ENCODE measurements at places on chromosomes 6 and 20.

GRCh38 chr6:163583558-163583957 lies 169.0 kb downstream of the QKI start:
- no peak for DNase-seq

DNA sequence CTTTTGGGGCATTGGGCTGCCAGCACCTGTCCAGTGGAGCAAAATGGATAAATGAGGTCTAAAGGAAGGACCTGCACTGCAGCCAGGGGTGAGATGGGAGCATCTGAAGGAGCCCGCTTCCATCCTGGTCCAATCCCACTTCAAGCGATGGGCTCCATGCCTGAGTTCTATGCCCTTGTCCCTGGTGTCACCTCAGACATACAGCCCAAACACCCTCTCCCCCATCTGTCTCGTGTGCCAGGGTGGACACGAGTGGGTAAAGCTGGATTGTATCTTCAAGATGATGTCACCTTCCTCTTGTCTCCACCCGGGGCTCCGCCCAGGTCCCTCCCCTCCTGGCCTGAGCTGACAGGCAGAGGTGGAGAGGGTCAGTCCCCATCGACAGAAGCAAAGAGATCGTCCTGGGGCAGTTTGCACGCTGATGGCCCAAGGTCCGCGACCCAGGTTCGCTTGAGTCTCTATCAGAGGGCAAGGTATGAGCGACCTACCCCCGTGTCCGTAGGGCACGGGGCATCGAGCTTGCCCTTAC lies 544 bp downstream of the SMIM29 start:
- DNase-seq: peak; percentile 80

DNA sequence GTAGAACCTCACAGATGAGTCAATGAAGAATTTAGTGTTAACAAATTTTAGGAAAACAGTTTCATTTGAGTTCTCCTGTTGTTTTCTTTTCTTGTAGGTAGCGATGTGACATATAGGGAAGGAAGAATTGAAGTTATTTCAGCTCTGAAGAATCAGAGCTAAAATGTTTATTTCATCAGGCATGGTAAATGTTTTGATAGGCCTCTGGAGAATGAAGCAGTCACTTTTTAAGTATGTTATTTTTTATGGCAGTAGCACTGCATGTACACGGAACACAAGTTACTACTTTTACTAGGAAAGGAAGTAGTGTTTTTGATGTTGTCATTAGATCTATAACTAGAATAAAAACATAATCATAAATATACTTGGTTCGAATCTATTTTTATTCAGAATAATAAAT lies 1357.3 kb upstream of the CITED2 start:
- DNase-seq: no peak

- DNase-seq: no peak
Observed at GRCh38 chr6:99559057-99559456, 9.4 kb downstream of the CCNC start.

- no peak for DNase-seq
Observed at GRCh38 chr6:109788687-109789086, 97.6 kb downstream of the FIG4 start.

- peak; percentile 76 for DNase-seq
Observed at GRCh38 chr20:50320901-50321796, 130.5 kb downstream of the CEBPB start.

DNA sequence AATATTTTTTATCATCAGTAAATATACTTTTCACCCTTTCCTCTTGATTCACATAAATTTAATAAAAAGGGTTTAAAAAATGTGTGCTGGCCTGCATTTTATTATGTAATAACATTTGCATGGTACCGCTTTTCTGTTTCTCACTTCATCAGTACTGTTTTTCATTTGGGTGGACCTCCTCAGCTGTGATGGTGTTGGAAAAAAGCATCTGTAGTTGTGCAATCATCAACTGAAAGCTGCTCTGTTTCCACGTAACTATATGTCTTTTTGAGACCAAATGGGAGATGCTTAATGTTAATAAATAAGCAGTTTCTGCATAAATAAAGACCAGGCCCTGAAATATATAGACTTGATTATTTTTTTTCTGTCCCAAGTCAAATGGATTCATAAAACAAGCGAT lies 31.6 kb upstream of the CENPW start:
- DNase-seq: no peak

- no peak for DNase-seq
Observed at GRCh38 chr20:62268228-62268900, 30.0 kb downstream of the OSBPL2 start.

GRCh38 chr20:62825986-62826645 lies 9.3 kb downstream of the COL9A3 start:
- no peak for DNase-seq

- DNase-seq: no peak
Observed at GRCh38 chr6:112113918-112114317, 26.5 kb downstream of the FAM229B start.

DNA sequence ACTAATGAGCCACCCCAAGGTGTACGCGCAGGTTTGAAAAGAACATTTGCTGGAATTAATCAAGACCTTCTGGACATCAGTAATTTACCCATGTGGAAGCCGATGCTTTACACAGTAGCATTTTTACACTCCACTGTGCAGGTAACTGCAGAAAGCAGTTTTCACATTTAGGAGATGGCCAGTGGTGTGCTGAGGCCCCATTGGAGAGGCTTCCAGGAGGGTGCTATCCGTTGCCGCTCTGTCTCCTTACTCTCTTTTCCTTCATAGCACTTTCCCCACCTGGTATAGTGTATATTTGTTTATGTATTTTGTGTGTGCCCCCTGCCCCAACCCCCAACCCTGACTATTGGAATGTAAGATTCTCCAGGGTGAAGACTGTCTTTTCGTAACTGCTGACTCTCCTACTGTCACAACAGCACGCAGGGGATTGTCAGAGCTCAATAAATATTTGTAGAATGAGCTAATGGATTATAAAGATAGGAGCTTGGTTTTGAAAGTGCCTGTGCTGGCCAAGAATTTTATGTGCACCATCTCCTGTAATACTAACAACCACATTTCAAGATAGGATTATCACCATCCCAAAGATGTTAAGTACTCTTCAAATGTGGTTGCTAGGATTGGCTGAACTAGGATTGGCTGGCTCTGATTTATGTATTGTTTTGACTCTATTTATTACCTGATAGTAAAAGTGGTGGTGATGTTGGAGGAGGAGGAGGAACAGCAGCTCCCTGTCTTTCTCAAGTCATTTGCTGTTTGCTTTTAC lies 74.0 kb upstream of the GLP1R start:
- no peak for DNase-seq

DNA sequence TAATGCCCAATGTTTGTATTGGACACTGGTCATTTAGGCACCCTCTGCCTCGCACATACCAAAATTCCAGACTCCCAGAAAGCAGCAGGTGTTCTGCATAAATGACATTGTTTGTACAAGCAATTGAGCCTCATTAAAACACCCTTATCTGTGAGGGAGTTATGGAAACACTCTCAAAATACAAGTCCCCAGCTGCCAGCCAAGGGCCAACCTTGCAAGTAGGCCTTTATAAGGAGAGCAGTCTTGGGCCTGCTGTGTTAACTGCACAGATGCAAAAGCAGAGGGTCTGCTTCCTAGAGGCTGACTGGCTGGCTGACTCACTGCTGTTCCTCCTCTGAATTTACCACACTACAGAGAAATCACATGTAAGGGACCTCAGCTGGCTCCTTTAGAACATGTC lies 150.4 kb upstream of the HMGN3 start:
- no peak for DNase-seq

GRCh38 chr6:136534268-136534667 lies 16.0 kb downstream of the MAP7 start:
- peak; percentile 36 for DNase-seq

- DNase-seq: no peak
Observed at GRCh38 chr6:89745716-89746115, 73.9 kb downstream of the MDN1 start.

GRCh38 chr6:134719911-134720310 lies 230.0 kb downstream of the ALDH8A1 start:
- no peak for DNase-seq

- DNase-seq: peak; percentile 72
Observed at GRCh38 chr20:53738039-53738944, 144.7 kb upstream of the ZNF217 start.

DNA sequence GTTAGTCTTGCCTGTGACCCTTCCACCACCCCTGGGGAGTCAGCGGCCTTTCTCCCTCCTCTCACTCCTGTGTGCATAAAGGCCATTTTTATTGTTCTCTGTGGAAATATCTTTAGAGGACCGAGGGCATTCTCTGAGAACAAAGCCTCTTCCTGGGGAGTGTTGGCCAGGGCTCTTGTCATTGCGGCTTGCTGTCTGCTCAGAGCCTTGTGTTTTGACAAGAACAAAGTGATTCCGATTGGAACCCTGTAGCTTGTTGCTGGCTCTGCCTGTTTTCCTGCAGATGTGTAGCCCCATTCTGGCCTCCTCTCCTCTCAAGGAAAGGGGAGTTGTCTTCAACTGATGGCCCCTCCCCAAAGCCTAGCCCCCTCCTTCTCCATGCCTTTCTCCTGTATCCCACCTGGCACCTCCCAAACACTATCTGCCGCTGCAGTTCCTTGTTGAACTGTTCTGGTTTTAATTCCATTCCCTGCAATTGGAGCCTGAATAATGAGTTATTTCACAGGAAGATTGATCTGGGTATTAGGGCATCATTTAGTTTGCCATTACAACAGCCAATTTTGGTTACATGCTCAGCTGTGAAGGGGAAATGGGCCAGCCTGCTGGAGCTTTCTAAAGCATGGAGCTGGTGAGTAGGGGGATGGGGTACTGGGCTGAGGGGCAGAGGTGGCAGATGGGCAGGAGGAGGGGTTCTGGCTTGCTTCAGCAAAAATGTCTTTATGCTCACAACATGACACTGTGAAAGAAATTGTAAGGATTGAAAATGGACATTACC lies 252.5 kb downstream of the LRFN2 start:
- DNase-seq: no peak

DNA sequence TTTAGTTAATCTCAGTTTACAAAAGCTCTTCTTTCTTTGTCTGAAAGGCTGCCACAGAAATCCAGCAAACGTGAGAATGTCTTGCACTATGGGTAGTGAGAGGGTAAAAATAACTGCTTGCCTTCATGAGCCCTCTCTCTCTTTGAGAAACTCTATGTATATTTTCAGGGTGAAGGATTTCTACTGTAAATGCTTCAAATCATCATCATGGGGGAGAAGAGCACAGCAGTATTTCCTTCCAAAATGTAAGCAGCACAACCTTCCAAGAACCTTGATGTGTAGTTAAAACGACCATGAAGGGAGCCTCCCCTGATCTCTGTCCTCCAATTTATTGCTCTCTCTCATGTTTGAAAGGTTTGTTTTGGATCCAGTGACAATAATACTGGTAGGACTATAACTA lies 141.3 kb upstream of the CENPW start:
- DNase-seq: no peak

- no peak for DNase-seq
Observed at GRCh38 chr6:87104667-87105066, 9.8 kb upstream of the CGA start.

- DNase-seq: no peak
Observed at GRCh38 chr20:49171909-49172308, 16.2 kb downstream of the STAU1 start.

GRCh38 chr20:3222635-3223600 lies 13.6 kb downstream of the ITPA start:
- peak; percentile 81 for DNase-seq

- DNase-seq: no peak
Observed at GRCh38 chr6:15473741-15474161, 189.1 kb downstream of the DTNBP1 start.

GRCh38 chr6:148509119-148509799 lies 166.6 kb downstream of the SASH1 start:
- DNase-seq: no peak

DNA sequence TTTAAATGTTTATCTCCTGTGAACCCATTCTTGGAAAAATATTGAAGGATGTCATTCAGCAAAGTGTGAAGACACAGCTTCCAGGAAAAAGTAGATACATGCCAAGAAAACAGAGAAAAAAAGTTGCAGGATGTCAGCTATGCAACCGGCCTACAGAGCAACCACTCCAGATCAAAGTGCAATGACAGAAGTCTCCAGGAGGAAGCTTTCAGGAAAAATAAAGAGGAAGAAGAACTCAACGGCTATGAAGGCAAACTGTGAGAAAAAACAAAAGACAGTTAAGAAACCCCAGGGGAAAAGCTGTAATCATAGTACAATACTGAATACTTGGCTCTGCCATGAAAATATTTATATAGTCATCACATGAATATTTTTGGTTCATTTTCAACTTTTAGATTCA lies 30.6 kb downstream of the REPS1 start:
- DNase-seq: no peak

- no peak for DNase-seq
Observed at GRCh38 chr6:154925130-154925529, 70.0 kb upstream of the TIAM2 start.

- DNase-seq: no peak
Observed at GRCh38 chr6:42689371-42689770, 33.0 kb downstream of the PRPH2 start.

GRCh38 chr20:51342510-51343236 lies 199.8 kb downstream of the NFATC2 start:
- no peak for DNase-seq

- DNase-seq: no peak
Observed at GRCh38 chr6:7691675-7692452, 34.0 kb upstream of the BMP6 start.

GRCh38 chr20:53712212-53712977 lies 118.8 kb upstream of the ZNF217 start:
- DNase-seq: no peak

DNA sequence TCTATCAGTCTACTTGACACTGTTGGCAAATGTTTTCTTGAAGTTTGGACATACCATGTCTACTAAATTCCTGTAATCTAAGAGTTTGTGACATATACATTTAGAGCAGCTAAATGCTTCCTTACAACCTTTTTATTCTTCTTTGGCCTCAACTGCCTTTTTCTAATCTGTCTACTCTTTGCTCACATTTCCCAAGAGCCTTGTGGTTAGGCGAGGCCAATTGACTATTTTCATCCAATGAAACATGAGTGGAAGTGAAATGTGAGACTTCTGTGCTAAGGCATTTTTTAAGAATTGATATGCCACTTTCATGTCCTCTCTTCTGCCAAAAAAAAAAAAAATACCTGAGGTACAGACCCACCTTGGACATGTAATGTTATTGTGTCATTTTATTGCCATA lies 158.2 kb upstream of the MCHR2 start:
- no peak for DNase-seq

GRCh38 chr6:156828280-156828703 lies 51.1 kb downstream of the ARID1B start:
- no peak for DNase-seq

DNA sequence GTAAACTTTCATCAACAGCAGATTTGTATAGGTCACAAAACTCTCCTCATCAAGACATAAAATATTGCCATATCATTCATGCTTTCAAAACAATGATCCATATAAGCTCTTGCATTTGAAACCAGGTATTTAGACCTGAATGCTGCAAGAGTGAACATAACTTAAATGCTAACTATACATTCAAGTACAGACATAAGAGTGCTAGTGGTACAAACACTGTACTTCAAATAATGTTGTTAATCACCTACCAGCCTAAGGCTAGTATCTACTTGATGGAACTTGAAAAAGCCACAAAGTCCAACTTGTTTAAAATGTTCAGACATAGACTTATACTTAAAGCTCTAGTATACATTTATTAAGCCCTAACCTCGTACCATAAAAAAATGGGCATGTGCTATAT lies 16.0 kb upstream of the GSTA2 start:
- no peak for DNase-seq

- DNase-seq: no peak
Observed at GRCh38 chr6:122753688-122754056, 25.8 kb upstream of the FABP7 start.

- no peak for DNase-seq
Observed at GRCh38 chr6:134584847-134585516, 267.1 kb upstream of the SGK1 start.

GRCh38 chr6:37580176-37580955 lies 80.7 kb upstream of the CCDC167 start:
- DNase-seq: no peak

GRCh38 chr6:159039885-159040258 lies 4.9 kb downstream of the TAGAP start:
- no peak for DNase-seq

Measured in WERI-Rb-1 (cell line).